ENCODE measurements at places on chromosomes 2 and 18. TPM values are rescaled to one million over a fixed set of nuclear protein-coding genes. Genes with fewer than 3 reads are reported as not detected.

KYNU gene
- total RNA-seq = 1.3 TPM

GRCh38 chr2:52036024-52036423, 1004.1 kb upstream of the NRXN1 start:
- no peak for DNase-seq

GRCh38 chr18:31819106-31819924, 58.6 kb upstream of the SLC25A52 start:
- no peak for DNase-seq

- DNase-seq = no peak
Observed at GRCh38 chr2:141323571-141323970, 807.2 kb downstream of the LRP1B start.

DNA sequence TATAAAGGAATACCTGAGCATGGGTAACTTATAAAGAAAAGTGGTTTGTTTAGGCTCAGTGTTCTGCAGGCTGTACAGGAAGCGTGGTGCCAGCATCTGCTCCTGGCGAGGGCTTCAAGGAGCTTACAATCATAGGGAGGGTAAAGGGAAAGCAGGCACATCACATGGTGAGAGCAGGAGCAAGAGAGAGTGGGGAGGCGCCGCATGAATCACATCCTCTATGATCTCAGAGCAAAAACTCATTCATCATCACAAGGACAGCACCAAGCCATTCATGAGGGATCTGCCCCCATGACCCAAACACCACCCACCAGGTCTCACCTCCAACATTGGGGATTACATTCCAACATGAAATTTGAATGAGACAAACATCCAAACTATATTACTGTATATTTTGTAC, 32.5 kb downstream of the R3HDM1 start:
- no peak for DNase-seq

DNA sequence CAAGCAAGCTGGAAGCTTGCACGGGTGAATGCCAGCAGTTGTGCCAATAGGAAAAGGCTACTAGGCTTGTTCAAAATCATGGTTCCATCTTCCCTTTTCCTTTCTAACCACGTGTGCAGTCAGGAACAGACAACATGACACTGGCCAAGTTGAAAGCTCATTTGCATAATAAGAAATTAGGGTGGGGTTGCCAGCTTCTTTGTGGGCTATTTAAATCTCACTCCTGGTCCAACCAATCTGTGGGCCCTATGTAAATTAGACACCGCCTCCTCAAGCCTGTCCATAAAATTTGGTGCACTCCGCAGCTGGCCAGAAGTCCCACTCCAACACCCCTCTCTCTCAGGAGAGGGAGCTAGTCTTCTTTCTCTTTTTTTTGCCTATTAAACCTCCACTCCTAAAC, 1948.4 kb upstream of the PIK3C3 start:
- no peak for DNase-seq

- peak; percentile 52 for DNase-seq
Observed at GRCh38 chr2:5521461-5521860, 170.7 kb upstream of the SOX11 start.

- no peak for DNase-seq
Observed at GRCh38 chr2:60867007-60867406, 14.4 kb upstream of the REL start.

DNA sequence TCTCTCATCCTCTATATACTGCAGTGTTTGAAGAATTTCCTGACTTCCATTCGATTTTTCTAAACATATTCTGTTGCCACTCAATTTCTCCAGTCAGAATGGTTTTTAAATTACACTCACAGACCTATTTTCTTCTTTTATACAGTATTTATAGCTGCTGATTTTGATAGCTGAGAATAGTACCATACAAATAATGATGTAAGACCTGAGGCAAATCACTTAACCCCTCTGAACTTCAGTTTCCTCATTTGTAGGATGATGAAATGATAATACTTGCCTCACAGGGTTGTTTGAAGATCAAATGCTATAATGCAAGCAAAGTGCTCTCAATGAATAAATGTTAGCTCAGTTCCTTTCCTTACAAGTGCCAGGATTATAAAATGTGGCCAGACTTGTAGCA, 241.8 kb downstream of the CPS1 start:
- no peak for DNase-seq

GRCh38 chr18:9260388-9261380, 73.9 kb upstream of the TWSG1 start:
- DNase-seq = no peak

Measured in Right ventricle myocardium superior (tissue), 1 donor.